ENCODE measurements at places on chromosomes 5 and 9. TPM values are rescaled to one million over a fixed set of nuclear protein-coding genes. Genes with fewer than 3 reads are reported as not detected.

Gene SLC26A2
- total RNA-seq = 9.2 TPM

Gene CCDC107
- 37.9 TPM for total RNA-seq

Gene FBP2
- not detected for total RNA-seq

Gene FAM114A2
- 25.2 TPM for total RNA-seq

Gene C9orf85
- 14.5 TPM for total RNA-seq

Gene PCDH12
- 0.77 TPM for total RNA-seq

Gene GPR150
- total RNA-seq = 1.6 TPM

Gene NR5A1
- total RNA-seq = not detected

Gene PDGFRB
- total RNA-seq = 4.5 TPM

Gene DCP2
- total RNA-seq = 112 TPM

Gene RMND5B
- 26.1 TPM for total RNA-seq

Gene OR2K2
- not detected for total RNA-seq

Gene HAVCR2
- total RNA-seq = 53.7 TPM

Gene ALDH1A1
- total RNA-seq = not detected
